Epithelial cell of prostate (primary cell): ENCODE measurements at places on chromosomes 7 and 10.

DNA sequence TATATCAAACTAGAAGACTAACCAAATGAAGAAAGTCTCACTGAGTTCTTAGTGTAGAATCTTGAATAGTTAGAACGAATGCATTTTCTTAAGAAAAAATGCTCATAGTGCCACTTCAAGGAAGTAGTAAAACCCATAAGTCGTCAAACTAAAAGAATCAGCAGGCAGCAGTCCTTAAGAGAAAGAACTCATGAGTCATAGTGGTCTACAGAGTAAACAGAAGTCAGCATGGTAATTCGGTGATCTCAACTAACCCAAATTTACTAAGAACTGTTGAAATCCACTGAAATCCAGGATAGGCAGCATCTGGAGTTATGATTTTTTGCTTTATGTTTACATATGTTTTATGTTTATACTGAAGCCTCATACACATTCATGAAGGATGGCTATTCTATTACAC, 256.2 kb downstream of the LHFPL3 start:
- DNase-seq, result no peak

GRCh38 chr10:87740254-87740655, 77.8 kb downstream of the ATAD1 start:
- peak; percentile 68 for DNase-seq

DNA sequence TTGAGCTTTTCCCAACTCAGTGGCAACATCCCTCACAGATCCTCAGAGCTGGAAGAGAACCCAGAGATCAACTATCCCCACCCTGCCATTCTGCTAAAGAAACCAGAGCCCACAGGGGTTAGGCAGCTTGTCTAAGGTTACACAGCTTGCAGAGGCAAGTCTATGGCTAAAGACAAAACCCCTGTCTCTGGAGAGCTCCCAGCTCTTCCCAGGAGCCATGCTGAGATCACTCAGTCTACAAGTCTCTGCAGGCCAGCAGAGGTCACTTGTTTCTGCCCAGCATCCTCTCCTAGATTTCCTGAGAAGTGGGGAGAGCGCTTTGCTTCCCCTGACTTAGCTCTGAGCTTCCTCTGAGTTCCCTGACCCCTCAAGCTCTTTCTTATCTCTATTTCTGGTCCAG, 28.5 kb upstream of the LOXL4 start:
- no peak for DNase-seq

GRCh38 chr10:77774940-77775391, 137.4 kb upstream of the KCNMA1 start:
- DNase-seq, result no peak

- DNase-seq, result no peak
Measured at GRCh38 chr10:4692206-4692605, 133.8 kb upstream of the AKR1E2 start.

GRCh38 chr10:124351481-124352220, 67.1 kb downstream of the OAT start:
- DNase-seq, result no peak

- DNase-seq, result no peak
Measured at GRCh38 chr10:2284071-2284470, 546.7 kb upstream of the ADARB2 start.

GRCh38 chr10:60964257-60965235, 20.6 kb upstream of the RHOBTB1 start:
- no peak for DNase-seq

DNA sequence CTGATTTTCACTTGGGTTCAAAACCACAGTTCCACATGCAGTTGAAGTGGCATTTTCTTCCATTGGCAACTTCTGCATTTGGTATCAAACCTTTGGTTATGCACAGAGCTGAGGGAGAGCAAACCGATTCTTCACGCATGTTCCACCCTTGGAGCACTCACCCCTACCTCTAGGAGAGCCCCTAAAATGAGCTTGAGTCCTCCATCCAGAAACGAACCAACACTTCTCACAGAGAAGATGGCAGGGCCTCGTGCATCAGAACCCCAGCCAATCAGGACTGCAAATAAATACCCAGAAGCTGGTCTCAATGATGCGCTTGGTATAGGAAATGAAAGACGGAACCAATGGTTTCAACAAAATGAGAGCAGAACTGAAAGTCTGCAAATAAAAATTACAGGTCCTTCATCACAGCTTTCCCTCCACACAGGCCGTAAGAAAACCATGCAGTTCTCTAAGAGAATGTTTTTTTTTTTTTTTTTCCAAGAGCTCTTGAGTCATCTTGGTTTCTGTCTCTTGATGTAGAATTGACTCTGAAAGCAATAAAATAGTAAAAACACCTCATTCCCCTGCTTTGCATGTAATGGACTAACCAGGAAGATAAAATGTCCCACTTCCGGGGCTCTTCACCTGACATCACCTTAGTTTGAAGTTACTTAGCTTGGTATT, 23.9 kb downstream of the KLF6 start:
- no peak for DNase-seq
